AG08395 (cell line): ENCODE measurements at places on chromosomes 7 and 10.
A peak's percentile ranks its signal among the peaks of the same experiment; 100 is the strongest.

GRCh38 chr10:28778524-28778923, 101.2 kb downstream of the BAMBI start:
- DNase-seq, result no peak

DNA sequence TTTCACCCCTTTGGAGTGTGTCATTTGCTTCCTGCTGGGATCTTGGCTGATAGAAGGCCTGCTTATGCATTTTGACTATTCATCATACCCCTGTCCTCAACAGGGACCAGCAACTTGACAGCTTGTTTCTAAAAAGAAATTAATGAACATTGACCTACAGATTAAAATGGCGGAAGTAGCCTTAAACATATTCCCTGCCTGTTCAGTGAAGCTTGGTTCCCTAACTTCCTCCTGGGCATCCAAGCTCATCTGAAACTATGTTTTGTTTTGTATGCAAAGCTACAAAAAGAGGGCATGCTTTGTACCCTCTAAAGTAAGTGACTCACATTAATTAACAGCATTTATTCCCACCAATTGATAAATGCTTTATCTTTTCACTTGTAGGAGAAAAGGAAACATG, 26.8 kb upstream of the CDK14 start:
- DNase-seq, result no peak

DNA sequence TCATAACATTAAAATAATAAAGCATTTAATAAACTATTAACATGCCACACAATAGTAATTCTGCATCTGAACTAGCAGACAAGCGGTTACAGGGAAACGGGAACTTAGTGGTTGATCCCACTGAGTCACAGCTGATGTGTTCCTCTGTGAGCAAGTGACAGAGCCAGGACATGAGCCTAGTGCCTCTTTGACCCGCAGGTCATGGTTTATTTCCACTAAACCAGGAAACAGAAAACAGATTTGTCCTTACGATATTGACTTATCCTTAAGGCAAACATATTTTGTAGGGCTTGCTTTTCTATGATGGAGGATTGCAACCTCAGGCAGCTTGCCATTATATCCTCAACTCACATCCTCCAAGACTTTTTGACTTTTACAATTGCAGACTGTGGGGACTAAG, 987.3 kb downstream of the CCSER2 start:
- no peak for DNase-seq

- DNase-seq, result no peak
These were observed 132.5 kb upstream of the UNC5B start for GRCh38 chr10:71079761-71080380.

GRCh38 chr7:134701272-134701671, 54.6 kb downstream of the BPGM start:
- DNase-seq, result peak; percentile 43

DNA sequence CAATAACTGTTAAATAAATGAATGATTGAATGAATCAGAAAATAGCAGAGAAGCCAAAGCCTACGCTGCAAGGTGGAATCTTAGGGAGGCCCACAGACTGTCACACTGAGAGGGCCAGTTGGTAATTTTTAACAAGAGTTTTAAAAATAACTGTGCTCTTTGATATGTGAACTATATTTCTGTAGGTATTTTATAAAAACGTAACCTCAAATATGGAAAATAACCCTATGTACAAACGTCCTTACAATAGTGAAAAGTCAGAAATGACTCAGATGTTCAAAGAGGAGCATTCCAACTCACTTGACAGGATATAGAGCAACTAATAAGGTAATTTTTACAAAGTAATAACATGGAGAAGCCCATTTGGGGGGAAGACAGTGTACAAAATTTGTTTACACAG, 18.9 kb upstream of the TMEM273 start:
- DNase-seq, result no peak

- no peak for DNase-seq
These were observed 155.3 kb downstream of the C10orf105 start for GRCh38 chr10:71564194-71564820.

DNA sequence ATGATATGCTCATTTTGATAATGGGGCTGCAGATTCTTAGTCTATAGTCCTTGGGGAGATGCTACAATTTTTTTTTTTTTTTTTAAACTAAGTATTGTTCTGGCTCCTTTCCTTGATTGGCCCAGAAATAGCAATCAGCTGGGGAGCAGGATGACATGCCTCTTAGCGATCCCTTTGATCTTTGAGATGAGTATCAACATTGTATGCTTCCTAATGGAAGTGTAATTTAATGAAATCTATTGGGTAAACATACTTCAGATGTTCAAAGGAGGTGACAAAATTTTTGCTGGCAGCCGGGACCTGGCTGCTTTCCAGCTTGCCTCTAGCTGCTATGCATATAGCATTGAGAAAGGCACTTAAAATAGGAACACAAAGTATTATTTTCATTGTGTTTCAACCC, 43.5 kb downstream of the VTI1A start:
- DNase-seq, result no peak

DNA sequence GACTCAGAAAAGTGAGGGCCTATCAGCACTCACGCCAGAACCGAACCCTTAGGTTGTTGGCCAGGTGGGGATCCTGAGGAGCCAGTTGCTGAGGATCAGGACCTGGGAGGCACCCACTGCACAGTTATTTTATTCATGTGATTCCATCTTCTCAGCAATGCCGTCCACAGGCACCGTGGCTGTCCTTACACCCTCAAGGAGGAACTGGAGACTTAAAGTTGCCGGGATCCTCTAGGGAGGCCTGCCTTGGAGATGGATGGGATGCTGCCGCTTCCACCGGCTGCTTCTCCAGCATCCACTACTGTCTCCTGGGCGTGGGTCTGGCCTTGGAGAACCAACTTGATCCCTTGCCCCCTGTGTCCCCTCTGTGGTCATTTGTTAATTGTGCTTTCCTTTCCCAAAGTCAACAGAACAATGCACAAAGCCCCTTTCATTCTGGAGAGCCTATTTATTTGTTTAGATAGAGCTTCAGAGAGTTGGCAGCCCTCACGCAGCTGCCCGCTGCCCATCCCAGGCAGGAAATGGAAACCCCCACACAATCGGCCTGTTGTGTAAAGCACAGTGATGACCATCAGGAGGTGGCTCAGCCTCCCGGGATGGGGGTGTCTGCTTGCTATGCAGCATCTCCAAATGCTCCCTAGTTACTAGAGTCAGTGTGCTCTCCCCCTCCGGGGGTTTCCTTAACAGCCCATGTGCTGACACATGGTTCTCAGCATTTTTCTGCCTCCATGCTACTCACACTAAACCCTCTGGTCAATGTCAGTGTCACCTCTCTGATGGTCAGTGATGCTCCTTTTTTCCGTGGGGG, 52.9 kb upstream of the IGFBP3 start:
- DNase-seq, result no peak

GRCh38 chr7:98956469-98956868, 78.1 kb downstream of the TRRAP start:
- DNase-seq, result no peak

DNA sequence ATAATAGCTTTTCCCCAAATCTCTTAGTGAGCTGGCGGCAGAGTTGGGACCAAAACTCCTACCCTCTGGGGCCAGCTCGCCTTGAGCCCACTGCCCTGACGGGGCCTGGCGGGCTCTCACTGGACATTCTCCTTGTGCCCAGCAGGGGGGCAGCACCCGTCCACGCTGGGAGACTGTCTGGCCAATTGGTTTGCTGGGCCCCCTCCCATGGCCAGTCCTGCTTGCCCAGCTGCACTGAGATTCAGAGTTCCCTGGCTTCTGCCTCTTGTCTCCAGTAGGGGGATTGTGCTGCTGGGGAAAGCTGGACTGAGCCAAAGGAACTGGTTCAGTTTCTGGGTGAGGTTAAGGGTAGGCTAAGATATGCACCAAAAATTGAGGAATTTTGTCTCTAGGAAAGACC, 59.8 kb downstream of the RAMP3 start:
- DNase-seq, result peak; percentile 31

GRCh38 chr7:158450476-158451124, 137.0 kb downstream of the PTPRN2 start:
- no peak for DNase-seq

DNA sequence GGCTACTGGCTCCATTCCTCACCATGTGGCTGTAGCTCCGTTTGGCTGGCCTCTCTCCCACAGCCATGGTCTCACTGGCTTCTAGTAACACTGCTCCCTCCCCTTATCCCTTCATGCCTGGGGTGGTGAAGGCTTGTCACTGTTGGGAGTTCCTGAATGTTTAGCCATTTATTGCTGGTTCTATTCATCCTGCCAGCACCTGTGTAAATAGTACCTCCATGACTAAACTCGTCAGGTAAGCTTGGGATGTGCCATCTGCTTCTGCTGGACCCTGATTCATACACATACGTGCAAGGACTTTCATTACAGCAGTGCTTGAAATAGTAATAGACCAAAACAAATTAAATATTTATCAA, 61.6 kb downstream of the CCDC71L start:
- no peak for DNase-seq

DNA sequence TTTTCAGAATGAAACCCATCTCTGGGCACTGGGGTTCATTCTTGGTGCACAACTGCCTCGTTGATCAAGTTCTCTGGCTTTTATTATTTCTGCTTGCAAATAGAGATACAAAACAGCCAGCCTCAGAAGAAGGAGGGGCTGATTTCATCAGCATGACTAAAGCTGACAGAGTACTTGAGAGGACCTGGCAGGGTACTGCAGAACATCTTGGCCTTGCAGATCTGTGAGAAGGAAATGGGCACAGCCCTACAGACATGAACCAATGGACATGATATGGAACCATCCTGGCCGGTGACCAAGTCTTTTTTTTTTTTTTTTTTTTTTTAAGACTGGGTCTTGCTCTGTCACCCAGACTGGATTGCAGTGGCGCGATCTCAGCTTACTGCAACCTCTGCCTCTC, 240.6 kb downstream of the VTI1A start:
- peak; percentile 69 for DNase-seq

GRCh38 chr7:19754521-19755116, 18.8 kb downstream of the TMEM196 start:
- peak; percentile 13 for DNase-seq

GRCh38 chr7:131548371-131548770, 8.1 kb downstream of the PODXL start:
- DNase-seq, result no peak

DNA sequence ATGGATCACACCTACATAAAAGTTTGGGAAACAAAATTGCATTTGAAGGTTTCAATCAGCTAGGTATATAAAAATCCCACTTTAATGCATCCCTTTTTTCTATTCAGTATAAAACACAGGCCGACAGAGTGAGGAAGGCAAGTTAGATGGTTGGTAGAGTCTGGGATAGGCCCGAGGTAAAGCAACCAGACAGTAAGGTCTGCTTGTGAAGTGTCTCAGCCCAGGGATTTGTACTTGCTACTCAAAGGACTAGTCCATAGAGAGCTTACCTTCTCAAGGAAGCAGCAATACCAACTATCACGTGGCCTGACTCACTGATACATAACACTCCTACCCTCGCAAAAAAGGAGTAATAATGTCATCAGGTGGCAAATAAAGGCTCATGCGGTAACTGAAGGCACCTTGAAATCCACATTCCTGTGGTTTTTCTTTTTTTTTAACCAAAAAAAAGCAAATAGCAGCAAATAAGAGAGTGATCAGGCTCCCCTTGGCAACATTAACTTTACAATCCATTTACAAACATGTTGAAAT, 56.2 kb upstream of the ATP6V0A4 start:
- no peak for DNase-seq
